Esophagus squamous epithelium (tissue), 5 donors: ENCODE measurements at places on chromosomes 4 and X. TPM values are rescaled to one million over a fixed set of nuclear protein-coding genes. Genes with fewer than 3 reads are reported as not detected.

DNA sequence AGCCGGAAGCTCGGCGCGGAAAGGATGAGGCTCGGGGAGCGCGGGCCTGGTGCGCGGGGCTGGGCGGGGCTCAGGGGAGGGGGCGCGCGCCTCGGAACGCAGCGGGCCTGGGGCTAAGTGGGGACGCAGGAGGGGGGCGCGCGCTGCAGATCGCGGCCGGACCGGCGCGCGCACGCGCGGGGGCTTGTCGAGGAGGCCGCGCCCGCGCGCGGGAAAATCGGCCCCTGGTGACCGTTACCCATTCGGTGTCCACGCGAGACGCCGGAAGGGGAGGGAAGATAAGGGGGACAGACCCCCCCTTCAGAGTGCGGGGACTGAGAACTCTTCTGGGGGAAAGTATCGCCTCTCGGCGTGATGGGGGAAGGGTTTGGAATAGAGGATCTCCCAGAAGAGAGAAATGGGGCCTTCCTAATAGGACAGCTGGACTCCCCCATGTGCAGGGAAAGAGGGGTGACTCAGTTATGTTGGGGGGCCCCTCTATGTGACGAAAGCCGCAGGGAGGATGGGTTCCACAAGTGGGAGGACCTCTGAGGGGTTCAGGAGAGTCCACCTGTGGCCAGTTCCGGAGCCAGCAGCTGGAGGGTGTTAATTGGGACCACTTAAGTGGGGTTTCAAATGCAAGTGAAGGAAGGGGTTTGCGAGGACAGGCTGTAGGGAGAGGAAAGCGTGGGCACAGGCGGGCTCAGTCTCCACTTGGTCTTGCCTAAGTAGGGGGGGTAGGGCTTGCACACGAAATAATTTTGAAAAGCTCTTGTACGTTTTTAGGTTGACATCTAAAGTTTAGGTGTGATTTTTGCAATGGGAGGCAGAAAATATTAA lies 584 bp downstream of the SUV39H1 start:
- DNase-seq: no peak

DNA sequence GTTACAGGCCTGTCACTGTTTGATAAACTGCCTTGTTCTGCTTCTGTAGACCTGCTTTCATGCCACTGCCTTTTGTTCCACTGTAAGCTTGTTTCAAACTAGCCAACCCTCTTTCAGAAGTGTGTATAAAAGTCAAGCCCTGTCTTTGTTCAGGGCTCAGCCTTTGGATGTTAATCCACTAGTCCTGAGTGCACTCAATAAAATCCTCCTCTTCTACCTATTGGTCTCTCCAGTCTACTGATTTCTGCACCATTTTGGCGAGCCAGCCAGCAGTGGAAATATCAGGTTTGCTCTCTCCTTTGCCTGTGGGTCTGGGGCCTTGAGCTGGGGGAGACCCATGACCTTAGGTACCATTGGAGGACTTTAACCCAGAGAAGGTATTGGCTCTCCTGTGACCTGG lies 901.6 kb upstream of the NDST4 start:
- DNase-seq: no peak

DNA sequence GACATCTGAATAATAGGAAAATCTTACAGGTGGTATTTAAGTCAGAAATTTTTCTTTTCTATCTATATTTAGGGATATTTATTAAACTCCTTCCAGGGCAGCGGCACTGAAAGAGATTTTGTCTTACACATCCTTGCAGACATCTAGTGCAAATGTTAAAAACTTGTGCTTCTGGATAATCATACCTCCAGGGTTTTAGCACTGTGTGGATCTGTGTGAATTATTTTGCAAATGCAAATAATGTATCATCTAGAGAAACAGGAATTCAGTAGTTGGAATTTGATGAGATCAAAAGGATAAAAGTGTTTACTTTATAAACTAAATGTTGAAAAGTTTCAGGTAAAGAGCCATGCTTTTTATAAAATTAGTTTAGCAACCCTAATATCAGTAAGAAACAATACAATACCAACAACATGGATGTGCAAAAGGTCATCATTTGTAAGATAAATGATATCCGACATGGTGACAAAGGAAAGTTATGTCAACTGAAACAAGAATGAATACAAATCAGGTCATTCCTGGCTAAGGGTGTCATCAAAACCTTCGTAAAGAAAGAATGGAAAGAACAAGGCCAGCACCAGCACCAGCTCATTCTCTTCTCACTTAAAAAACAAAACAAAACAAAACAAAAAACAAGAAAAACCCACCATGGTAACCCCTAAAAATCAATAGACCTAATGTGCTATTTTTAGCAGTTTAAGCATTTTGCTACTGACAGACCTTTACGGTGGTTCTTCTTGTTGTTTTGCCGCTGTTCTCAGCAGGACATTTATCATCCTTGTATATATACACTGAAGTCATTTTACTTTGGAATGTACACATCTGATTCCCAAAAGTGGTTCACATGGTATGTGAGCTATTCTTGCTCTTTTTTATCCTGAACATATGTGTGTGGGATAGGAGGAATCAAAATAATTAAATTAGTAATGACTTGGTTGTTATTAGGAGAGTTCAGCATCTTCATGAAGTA lies 219.7 kb upstream of the NDST3 start:
- no peak for DNase-seq

GRCh38 chr4:101418055-101418454 lies 70.7 kb upstream of the PPP3CA start:
- DNase-seq: no peak

- DNase-seq: no peak
Measured at GRCh38 chrX:30308263-30309138, 689 bp downstream of the NR0B1 start.

- DNase-seq: no peak
Measured at GRCh38 chrX:107154787-107155620, 36.4 kb upstream of the RBM41 start.

DNA sequence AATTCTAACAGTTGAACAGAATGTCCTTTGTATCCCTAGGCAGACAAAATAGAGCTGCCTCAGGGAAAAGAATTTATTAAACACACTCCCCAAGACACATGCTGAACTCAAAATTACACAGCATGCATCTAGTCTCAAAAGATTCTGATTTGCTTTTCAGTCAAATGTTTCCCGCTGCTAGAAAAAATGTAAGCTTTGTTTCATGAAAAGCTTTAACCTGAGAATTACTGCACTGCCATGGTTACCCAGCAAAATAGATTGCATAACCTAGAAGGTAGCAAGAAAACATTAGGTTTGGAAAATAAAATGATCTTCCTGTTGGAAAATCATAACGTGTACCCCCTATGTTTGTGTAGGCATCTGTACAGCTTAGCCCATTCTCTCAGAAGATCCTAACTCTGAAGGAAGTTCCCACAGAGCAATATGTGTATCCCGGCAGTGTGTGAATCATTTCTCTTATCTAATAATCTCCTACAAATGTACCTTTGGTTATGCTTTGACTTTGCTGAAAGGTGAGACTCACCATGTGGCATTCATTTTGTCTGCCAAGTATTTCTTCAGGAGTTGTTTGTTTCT lies 646.9 kb downstream of the STPG2 start:
- no peak for DNase-seq

The ZNF630 gene
- total RNA-seq: 2.7 TPM

DNA sequence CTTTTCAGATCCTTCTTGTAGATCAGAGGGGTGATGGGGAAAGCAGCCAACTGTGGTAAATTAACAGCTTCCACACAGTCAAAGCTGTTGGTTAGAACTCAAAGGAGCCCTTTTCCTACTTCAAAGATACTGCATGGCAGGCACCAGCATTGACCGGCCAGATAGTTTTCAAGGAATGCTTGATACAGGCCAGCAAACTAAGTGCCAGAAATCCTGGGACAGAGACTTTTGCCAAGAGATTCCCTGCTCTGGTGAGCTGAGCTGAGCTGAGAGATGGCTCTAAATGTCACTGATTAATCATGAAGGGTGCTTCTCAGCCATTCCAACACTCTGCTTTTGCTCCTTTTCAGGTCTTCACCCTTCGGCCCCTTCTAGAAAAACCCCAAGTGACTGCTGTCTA lies 131.6 kb upstream of the MED14 start:
- DNase-seq: no peak

The PPA2 gene
- total RNA-seq: 87.3 TPM

The CT45A2 gene
- total RNA-seq: not detected

The SLC16A2 gene
- 3.2 TPM for total RNA-seq
